SJSA1 (cell line): ENCODE measurements at places on chromosomes 3 and 15. TPM values are rescaled to one million over a fixed set of nuclear protein-coding genes. Genes with fewer than 3 reads are reported as not detected.

DNA sequence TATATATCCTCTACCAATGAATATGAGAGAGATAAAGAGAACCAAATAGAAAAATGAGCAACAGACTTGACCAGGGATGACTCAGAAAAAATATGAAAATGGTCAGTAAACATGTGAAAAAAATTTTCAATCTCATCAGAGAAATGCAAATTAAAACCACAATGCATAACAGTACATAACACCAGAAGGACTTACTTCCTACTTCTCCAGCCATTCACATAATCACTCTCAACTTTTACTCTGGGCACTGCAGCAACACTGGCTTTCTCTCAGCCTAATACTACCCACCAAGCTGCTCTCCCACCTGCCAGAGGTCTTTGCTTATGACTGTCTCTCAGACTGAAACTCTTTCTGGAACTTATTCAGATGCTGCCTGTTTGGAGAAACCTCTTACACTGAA, 49.4 kb downstream of the DPH6 start:
- H3K4me3 ChIP-seq: no peak overlapping the region
- H3K27ac ChIP-seq: no peak overlapping the region
- no peaks in the 10 kb centered on the region for H3K4me1 ChIP-seq
- DNase-seq: no peak

The VEPH1 gene
- 1.7 and 14.3 TPM in 2 replicates for total RNA-seq

DNA sequence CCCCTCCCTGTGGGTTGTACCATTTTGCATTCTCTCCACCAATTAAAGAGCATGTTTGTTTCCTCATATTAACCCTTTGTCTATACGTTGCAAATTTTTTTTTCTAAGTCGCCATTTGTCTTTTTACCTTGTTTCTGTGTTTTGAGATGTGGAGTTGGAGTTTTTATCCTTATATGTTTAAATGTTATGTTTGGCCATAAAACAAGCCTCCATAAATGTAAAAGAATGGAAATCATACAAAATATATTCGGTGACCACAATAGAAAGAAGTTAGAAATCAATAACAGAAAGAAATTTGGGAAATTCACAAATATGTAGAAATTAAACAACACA, 29.2 kb downstream of the LRRK1 start:
- DNase-seq: no peak
- no peak overlapping the region for H3K27ac ChIP-seq
- H3K27me3 ChIP-seq: no peaks in the 10 kb centered on the region
- peaks cover 4% of the 10 kb centered on the region; the same call in 1 of the 2 replicates for H3K4me1 ChIP-seq
- H3K4me3 ChIP-seq: no peak overlapping the region

DNA sequence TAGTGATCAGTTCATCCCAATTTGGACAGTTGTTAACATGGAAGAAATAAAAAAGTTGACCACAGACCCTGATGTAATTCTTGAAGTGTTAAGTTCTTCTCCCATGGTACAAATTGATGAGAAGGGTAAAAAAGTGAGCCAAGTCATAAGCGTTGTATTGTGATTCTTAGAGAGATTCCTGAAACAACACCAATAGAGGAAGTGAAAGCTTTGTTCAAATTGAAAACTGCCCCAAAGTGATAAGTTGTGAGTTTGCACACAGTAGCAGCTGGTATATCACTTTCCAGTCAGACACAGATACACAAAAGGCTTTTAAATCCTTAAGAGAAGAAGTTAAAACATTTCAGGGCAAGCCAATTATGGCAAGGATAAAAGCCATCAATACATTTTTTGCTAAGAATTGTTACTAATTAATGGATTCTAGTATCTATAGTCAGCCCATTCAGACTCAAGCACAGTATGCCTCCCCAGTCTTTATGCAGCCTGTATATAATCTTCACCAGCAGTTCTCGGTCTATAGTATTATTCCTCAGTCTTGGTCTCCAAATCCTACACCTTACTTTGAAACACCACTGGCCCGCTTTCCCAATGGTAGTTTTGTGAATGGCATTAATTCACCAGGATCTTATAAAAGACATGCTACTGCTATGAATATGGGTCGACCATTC, 38.2 kb downstream of the CDIN1 start:
- no peak for DNase-seq
- H3K4me3 ChIP-seq: no peak overlapping the region
- peaks cover 6% of the 10 kb centered on the region for H3K4me1 ChIP-seq
- H3K27me3 ChIP-seq: no peaks in the 10 kb centered on the region
- no peaks in the 10 kb centered on the region for H3K36me3 ChIP-seq

DNA sequence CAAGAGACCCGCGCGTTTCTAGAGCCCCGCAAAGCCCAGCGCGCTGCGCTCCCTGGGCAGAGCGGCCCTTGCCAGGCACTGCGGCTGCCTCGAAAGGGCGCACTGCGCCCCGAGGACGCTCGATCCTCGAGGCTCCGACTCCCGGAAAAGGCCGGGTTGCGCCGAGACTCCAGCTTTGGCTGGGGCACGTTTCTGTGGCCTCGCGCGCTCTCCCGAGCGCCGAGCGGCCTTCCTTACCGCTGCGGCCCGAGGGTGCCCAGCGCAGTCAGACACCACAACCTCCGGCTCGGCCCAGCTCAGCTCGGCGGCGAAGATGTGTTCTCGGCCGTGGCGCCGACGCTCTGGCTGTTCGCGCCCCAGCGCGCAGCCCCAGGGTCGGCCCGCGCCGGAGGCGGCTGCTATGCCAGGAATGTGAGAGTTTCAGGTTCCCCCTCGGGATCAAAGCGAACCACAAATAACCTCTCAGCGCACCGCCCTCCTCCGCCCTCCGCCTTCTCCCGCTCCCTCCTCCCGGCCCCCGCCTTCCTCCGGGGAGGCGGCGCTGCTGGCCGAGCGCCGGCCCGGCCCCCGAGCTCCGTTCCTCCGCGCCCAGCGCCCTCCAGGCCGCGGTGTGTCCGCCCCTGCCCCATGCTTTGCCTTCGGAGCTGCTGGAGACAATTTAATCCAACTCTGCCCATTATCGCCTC, at the start of gene AMOTL2:
TSS of gene AMOTL2 (minus strand) at position 343 of the 686 bp plus-strand sequence. CDS start 3,014 bp downstream, outside the sequence.
- DNase-seq: peak; percentile 92
- H3K4me3 ChIP-seq: peak within 1 kb of the TSS; percentile 99
- peaks cover 48% of the 10 kb centered on the region for H3K36me3 ChIP-seq
- H3K27me3 ChIP-seq: no peaks in the 10 kb centered on the region
- peaks cover 45% of the 10 kb centered on the region for H3K4me1 ChIP-seq

GRCh38 chr3:117735481-117736101, 1026.0 kb downstream of the TUSC7 start:
- peaks cover 27% of the 10 kb centered on the region for H3K4me1 ChIP-seq
- H3K27me3 ChIP-seq: no peaks in the 10 kb centered on the region
- H3K4me3 ChIP-seq: no peak overlapping the region
- DNase-seq: peak; percentile 54
- H3K36me3 ChIP-seq: no peaks in the 10 kb centered on the region

The WNT5A gene
- 18.6 and 18.8 TPM in 2 replicates for total RNA-seq

DNA sequence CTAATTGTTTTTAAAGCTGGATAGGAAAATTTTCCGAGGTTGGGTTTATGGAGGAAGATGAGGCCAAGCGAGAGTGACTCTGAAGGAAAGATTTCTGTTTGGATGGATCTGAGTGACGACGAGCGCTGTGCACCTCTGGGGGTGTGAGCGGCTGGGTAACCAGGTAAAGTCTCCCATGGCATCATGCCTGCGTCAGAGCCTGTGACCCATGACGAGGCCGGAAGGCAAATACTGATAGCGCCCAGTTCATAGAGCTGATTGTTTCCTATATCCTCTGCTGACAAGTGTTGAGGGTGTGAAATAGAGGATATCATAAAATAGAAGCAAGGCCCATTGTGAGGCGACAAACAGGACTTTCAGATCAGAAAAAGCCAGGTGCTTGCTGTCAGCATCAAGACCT, 33.7 kb upstream of the MAGEF1 start:
- no peaks in the 10 kb centered on the region for H3K36me3 ChIP-seq
- H3K27ac ChIP-seq: no peak overlapping the region
- H3K4me1 ChIP-seq: peaks cover 2% of the 10 kb centered on the region
- no peaks in the 10 kb centered on the region for H3K27me3 ChIP-seq
- no peak for DNase-seq

DNA sequence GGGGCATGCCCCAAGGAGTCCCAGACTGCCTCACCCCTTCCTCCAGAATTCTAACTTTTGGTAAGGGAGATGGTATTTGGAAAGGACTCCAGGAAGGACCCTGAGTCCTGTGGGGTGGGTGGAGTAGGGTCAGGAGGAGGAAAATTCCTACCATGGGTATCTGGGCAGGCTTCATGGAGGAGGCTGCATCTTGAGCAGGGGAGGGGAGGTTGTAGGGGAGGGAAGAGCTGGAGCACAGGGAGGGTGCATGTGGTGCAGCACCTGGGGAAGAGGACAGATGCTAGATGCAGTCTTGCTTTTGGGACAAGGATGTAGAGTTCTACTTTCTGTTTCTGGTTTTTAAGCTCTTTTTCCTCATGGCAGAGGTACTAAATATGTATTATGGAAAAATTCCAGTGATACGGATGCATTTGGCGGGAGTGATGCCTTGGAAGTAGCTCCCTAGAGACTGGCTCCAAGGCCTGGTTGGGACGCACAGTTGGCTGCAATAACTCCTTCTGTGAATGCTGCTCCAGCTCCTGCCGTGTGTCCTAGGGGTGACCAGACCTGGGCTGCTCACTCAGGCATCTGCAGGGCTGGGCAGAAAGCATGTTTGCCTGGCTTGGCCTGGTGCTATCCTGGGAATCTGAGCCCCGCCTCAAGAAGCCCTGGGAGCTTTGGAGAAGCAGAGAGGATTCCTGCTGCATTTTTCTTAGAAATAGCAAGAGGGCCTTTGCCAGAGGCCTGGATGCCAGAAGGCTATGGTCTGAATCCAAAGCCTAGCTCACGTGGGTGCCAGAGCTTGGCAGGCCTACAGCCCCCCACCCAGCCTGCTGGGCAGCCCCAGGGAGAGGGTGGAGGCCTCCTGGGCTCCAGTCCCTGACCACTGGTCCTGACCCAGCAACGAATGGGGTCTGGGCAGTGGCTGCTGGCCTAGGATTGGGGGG, 10.1 kb downstream of the SEMA3F start:
- no peak for DNase-seq
- no peaks in the 10 kb centered on the region; the same call in 1 of the 2 replicates for H3K4me1 ChIP-seq
- no peak overlapping the region for H3K27ac ChIP-seq
- H3K27me3 ChIP-seq: no peaks in the 10 kb centered on the region
- H3K36me3 ChIP-seq: no peaks in the 10 kb centered on the region
- H3K4me3 ChIP-seq: no peak overlapping the region

The CD200R1 gene
- 0.06 TPM in 1 of 2 replicates, not detected in the other for total RNA-seq

DNA sequence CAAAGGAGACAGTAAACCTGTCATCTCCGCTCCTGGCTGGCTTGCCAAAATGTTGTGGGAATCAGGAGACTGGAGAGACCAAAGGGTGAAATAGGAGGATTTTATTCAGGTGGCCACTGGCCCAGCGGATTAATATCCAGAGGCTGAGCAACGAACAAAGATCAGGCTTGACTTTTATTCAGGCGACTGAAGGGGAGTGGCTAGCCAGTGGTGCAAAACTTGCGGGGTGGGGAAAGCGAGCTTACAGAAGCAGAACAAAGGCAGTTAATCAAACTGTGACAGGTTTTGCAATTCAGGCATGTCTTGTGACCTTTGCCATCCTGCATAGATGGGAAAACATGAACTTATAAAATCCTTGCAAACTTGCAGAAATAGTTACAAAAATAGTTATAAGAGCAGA, 19.8 kb upstream of the ACAD9 start:
- H3K27me3 ChIP-seq: no peaks in the 10 kb centered on the region
- DNase-seq: no peak
- no peaks in the 10 kb centered on the region for H3K36me3 ChIP-seq
- H3K27ac ChIP-seq: no peak overlapping the region
- H3K4me1 ChIP-seq: no peaks in the 10 kb centered on the region

- H3K27ac ChIP-seq: no peak overlapping the region
- no peak overlapping the region for H3K4me3 ChIP-seq
Measured at GRCh38 chr15:84969257-84969656, 12.4 kb upstream of the PDE8A start.

GRCh38 chr3:12490547-12490946, 6.3 kb downstream of the TSEN2 start:
- no peaks in the 10 kb centered on the region for H3K36me3 ChIP-seq
- H3K27me3 ChIP-seq: no peaks in the 10 kb centered on the region
- no peaks in the 10 kb centered on the region for H3K4me1 ChIP-seq
- no peak overlapping the region for H3K4me3 ChIP-seq
- no peak overlapping the region for H3K27ac ChIP-seq
- DNase-seq: no peak

DNA sequence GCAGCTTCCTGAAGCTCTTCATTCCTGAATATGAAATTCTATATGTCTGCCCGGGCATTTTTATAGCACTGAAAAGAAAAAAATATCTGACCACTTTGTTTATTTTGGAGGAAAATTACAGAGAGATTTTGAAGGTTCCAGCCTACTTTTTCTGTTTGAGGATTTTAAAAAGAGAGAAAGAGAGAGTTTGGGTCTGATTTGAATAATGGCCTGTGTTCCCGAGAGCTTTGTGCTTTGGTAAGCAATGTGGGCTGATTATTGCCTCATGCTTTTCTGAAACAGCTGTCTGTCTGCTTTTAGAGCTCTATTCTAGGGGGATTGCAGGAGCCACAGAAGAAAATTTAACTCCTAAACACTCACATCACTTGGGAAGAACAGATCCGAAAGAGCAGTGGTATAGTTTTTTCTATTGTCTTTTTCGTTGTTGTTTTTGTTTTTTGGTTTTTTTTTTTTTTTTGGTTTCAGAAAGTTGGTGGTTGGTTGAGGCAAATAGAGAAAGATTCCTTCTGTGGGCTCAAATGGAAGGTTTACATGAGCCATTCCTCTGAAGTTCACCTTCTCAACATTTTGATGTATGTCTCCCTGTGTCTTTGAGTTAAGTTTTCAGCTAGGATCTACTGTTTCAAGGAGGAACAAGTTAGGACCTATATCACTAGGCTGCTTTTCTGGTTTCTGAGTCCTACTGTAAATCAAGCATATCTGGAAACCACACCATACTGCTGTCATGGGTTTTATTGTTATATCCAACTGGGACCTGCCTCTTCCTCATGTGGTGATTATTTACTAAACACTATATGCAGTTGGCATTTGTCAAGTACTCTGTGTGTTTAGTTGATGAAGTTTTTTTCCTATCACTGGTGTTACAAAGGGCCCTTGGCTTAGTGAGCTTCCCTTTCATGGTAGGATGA, 178.9 kb downstream of the KCNMB2 start:
- H3K27ac ChIP-seq: no peak overlapping the region
- no peaks in the 10 kb centered on the region for H3K4me1 ChIP-seq
- no peaks in the 10 kb centered on the region for H3K27me3 ChIP-seq
- DNase-seq: no peak
- H3K36me3 ChIP-seq: no peaks in the 10 kb centered on the region

- H3K4me1 ChIP-seq: no peaks in the 10 kb centered on the region
- no peak overlapping the region for H3K27ac ChIP-seq
- H3K4me3 ChIP-seq: no peak overlapping the region
- H3K27me3 ChIP-seq: no peaks in the 10 kb centered on the region
- no peak for DNase-seq
Measured at GRCh38 chr3:264394-265156, 68.0 kb downstream of the CHL1 start.

DNA sequence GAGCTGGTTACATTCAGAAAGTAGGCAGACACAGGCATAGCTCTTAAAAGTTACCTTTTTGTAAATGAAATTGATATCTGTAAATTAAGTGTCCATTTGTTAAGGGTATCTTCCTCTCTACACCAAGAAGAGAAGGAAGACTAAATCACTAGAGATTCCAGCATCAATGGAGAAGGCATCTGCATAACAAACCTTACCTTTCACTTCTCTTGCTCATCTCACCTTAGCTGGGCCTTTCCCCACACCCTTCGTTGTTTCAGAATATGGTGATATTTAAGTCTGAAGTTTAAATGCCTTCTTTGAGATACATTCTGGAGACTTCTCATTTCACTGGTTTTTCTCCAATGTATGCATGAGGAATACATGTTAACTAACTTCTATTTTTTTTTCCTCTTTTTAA, 54.5 kb upstream of the TGFBR2 start:
- no peak for DNase-seq
- no peak overlapping the region for H3K27ac ChIP-seq
- H3K4me1 ChIP-seq: no peaks in the 10 kb centered on the region
- H3K4me3 ChIP-seq: no peak overlapping the region
- H3K27me3 ChIP-seq: no peaks in the 10 kb centered on the region

- no peaks in the 10 kb centered on the region for H3K36me3 ChIP-seq
- no peak for DNase-seq
- H3K27ac ChIP-seq: no peak overlapping the region
Measured at GRCh38 chr3:195911041-195911945, 2.9 kb upstream of the TNK2 start.
